ENCODE measurements at places on chromosomes 4 and X.

DNA sequence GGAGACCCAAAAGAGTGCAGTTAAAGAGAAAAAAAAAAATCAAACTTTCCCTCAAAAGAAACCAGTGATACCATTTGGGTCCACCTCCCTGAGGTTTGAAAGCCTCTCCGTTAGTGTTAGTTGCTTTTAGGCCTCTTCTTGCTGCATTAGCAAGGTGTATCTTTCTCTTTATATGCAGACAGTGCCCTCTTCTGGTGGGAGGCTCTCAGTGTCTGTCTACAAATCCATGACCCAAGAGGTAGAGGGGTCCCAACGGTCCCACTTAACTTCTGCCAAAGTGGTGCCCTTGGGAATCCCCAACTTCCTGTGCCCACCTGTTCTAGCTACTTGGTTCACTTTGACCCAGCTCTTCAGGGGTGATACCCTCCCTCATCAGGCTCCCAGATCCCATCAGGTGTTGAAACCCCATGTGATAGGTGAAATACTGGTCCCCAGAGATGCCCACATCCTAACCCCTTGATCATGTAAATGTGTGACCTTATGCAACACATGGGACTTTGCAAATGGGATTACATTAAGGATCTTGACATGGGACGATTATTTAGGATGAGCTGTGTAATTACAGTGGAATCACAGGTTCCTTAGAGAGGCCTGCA is 63.7 kb upstream of the CD99 start:
- peak; percentile 22 for DNase-seq

DNA sequence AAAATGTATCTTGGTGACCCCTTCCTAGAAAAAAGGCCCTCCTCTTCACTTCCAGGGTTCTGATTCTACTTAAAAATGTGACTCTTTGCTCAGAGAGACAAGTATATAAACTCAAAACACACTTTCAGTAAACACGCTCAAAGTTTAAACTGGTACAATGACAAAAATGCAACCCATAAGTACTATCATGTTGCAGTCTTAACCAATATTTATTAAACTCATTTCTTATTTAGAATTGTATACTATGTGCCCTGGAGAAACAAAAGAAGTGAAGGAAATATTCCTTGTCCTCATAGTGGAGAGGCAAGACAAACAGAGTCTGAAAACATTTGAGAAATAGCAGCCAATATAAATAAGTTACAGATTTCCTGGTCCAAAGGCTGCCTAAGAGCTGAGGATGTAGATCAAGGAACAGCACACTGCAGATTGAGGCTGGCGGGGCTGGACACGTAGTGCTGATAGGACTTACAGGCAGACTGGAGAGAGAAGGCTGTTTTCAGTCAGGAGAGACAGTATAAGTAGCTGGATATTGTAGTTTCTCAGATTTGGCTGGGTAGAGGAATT is 39.1 kb upstream of the ANXA3 start:
- DNase-seq: no peak

DNA sequence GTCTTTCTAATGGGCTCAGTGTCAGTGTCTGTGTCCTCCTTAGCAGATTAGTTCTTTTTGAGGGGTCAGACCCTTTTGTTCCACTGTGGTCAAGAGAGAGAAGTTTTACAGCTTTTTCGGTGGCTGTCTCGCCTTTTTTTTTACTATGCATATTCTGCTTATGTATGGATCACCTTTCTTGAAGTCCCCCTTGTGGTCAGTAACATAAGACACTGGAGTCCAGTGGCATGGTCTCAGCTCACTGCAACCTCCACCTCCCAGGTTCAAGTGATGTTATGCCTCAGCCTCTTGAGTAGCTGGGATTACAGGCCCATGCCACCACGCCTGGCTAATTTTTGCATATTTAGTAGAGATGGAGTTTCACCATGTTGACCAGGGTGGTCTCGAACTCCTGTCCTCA is 54.0 kb upstream of the PGRMC2 start:
- DNase-seq: no peak

DNA sequence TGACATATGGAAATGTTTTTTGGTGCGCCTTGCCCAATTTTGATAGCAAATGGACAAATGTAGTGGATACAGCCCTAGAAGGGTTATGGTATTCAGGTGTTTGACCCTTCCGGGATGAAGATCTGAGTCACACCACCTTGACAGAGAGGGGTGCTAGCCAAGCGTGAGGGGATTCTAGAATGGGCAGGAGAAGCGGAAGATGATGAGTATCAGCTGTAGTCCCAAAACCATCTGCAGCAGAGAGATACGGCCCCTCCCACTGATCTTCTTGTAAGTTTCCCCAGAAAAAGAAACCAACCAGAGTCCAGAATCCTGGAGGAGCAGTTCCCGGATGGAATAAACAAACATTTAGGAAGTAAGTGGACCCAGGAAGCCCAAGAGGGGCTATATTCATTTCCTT is 18.1 kb downstream of the DCHS2 start:
- no peak for DNase-seq

DNA sequence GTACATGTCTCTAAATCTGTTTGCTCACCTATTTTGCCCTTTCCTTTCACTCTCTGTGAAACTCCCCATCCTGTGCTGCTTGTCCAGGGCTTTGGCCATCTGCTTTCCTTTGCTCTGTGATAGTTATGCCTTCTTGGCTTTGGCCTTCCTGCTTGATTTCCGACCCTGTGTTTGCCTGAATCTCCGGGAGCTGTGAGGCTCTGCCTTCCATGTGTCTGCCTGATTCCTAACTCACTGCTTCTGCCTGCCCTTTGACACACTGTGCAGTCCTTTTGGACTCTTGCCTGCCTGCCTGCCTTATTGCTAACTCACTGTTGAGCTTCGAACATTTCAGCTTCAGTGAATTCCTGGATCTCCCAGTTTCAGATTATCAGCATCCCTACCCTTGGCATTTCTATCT is 143.1 kb downstream of the C4orf33 start:
- no peak for DNase-seq

- DNase-seq: peak; percentile 33
Observed at GRCh38 chr4:16205298-16206164, 20.7 kb downstream of the TAPT1 start.

Measured in suppressor macrophage (primary cell).